ENCODE measurements at places on chromosomes 6 and 20.

DNA sequence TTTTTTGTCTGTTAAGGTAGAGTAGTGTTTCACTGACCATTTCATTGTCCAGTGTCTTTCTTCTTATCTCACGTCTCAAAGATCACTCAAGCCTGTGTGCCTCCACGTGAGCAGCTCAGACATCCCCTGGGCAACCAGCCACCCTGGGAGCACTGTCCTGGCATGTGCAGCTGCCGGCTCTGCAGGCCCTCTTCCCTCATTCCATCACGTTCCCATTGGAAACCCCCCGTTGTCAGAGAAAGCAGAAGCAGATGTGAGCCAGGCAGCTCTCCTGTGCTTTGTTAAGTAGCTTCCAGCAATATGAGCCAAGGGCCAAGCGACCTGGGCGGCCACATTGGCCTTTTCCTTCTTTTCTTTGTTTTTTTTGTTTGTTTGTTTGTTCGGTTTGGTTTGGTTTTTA lies 233.2 kb upstream of the SYNDIG1 start:
- DNase-seq = no peak

DNA sequence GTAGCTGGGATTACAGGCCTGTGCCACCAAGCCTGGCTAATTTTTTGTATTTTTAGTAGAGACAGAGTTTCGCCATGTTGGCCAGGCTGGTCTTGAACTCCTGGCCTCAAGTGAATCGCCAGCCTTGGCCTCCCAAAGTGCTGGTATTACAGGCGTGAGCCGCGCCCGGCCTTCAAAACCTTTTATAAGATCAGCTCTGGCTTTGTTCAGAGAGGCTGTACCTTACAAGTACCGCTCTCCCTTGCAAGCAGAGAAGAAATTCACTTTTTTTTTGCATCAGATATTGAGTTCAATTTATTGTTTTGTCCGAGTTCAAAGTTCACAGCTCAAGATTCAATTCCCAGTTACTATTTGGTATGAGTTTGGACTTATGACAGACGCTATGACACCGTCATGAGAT lies 1.9 kb upstream of the DNAAF9 start:
- no peak for DNase-seq

DNA sequence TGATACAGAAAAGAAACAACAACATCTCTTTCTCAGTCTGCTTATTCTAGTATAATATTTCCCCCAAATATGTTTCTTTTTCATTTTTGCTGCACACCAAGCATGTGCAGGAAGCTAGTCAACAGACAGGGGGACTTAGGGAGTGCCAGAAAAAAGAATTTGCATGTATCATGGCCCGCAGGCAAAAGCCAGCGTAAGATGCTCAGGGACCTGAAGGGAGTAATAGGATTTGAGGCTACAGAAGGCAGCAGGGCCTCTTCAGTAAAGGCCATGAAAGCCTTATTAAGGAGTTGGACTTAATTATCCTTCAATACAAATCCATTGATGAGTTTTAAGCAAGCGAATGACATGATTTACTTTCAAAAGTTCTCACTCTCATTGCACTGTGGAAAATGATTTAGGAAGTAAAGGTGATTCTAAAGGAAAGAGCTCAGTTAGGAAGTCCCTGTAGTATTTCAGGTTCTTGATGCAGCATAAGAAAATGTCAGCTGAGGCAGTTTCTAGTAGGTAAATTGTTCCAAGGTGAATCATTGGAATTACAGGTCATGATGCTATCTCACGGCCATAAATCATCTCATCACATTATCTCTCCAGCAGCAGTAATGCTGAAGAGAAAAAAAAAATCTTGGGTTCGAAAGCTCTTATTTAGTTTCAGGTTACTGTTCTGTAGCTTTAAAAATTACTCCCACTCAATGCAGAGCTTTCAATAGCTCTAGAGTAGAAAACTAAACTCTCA lies 94.8 kb downstream of the PTCHD4 start:
- no peak for DNase-seq

DNA sequence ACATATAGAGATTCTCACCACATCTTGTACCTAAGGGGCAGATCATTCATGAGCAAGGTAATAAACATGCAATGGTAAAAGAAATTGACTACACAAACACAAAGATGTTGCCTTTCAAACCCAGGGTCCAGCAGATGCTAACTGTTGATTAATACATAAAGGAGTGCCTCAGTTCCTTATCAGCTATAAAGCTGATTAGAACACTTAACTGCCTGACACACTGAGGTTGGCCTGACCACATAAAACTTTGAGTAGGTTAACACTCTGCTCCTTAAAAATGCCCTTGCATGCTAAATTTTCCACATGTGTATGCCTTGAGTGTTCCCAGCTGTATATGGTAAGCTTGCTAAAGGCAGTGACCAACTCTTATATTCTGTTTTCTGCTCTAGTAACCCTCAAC lies 14.9 kb downstream of the CRISP2 start:
- no peak for DNase-seq

DNA sequence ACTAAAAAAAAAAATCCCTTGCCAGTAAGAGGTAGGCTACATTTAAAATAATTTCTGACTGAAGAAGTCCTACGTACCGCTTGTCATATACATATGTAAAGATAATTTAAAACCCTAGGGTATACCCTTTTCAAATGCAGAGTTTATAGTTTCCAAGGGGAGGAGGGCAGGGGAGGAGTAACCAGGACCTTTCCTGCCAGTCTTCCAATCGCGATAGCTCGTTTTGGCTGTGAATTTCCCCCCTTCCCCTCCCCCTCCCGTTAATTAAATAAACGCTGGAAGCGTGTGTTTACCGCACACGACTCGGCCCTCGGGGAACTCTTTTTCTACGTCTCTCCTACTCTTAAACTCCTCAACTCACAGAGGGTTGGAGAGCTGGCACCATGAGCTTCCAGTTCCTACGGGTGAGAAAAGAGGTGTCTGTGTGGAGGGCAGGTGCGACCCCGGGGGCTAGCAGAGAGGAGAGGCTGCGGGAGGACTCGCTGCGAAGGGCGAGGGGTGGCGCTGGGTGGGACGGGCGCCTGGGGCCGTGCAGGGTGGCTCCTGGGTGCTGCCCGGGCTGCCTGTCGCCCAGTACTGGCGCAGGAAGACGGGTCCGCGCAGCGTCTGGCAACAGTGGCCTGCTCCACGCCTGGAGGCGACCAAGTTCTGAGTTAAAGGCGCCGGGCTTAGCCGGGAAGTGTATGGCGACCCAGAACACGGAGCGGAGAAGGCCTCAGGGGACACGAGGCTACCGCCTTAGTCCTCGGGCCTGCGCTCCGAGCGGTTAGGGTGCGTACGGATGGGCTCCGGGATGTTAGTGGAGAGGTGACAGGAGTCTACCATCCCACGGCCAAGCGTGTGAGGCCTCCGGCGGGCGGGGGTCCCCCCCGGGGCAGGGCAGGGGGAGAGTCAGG lies 4.1 kb upstream of the TFAP2C start:
- no peak for DNase-seq

- no peak for DNase-seq
These were observed 31.8 kb downstream of the MYB start for GRCh38 chr6:135212935-135213334.

- DNase-seq = peak; percentile 63
These were observed 15.7 kb downstream of the ADISSP start for GRCh38 chr20:3751675-3752385.

DNA sequence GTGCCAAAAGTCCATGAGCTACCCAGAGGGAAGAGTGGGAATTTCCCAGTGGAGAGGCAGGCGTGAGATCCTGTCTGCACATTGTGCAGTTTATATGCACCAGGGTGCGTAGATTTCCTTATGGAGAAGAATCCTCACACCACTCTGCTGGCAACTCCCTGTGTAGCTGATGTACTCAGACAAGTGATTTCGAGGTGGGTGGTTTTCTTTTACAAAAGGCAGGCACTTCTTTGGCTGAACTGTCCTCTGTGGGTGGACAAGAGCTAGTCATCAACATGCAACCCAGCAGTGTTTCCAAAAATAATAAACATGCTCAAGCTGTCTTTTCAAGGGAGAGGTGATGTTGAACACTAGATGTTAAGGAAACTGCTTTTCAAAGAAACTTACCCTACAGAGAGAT lies 121.7 kb upstream of the NXT1 start:
- DNase-seq = no peak

DNA sequence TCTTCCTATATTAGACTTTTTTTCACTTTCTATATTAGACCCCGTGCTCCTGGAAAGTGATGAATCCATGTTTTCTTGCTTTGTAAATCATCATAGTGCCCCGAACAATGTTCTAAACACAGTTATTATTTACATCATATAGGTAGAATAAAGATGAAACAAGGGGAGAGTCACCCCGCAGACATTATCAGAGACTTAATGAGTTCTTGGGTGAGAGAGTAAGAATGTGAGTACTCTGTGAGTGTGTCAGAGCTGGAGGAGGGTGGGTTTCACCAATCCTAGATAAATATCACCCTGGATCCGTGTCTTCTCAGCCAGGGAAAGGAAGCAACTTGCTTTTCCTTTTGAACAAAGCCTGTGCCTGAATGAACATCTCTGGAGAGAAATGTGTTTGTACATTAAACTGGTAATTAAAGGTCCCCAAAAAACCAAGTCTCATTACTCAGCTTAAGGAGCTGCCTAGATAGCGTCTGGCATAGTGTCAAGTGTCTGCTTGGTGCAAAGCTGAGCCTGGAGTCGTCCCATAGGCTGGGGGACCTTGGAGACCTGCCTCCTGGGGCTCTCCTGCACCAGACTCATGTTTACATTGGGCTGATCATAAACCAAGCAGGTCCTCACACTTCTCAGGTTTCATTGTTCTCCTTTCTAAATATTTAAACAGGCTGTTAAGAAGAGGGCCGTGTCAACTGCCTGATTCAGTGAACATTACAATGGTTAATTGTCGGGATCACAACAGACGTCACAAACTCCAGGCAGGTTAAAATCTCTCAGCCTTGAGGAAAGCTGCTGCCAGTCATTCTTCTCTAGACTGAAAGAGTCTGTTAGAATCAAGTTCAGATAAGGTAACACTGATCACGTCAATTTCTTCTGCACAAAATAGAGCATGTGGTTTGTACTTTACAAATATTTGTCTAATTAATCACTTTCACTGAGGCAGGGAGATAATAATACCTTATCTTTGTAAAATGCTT lies 179.7 kb upstream of the MYLIP start:
- DNase-seq = no peak

GRCh38 chr6:121413879-121414278 lies 21.6 kb upstream of the GJA1 start:
- DNase-seq = no peak

GRCh38 chr6:6001443-6001842 lies 5.3 kb downstream of the NRN1 start:
- no peak for DNase-seq

DNA sequence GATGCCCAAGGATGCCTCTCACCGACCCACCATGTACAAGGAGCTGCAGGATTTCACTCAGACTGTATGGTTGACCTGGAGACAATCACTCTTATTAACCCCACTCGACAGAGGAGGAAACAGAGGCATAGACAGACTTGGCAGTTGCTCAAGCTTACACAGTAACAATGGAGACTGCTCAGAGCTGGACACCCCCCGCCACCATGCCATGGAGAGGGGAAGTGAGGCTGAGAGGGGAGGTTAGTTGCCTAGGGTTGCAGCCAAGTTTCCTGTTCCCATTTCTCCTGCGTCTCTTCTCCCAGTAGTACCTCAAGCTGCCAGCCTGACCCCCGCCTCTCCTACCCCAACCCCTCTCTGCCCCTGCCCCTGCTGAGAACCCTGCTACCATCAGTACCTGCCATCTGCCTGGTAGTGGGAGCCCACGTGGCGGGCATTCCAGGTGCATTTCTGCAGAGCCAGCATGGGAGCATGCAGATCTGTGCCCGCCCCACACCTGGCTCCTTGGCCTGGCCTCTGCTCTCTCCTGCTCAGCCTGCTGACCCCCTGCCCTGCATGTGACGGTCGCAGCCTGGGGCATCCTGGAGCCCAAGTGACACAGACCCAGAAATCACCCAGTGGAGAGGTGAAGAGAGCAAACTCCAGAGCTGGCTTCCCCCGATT lies 157.7 kb downstream of the PREX1 start:
- DNase-seq = no peak

DNA sequence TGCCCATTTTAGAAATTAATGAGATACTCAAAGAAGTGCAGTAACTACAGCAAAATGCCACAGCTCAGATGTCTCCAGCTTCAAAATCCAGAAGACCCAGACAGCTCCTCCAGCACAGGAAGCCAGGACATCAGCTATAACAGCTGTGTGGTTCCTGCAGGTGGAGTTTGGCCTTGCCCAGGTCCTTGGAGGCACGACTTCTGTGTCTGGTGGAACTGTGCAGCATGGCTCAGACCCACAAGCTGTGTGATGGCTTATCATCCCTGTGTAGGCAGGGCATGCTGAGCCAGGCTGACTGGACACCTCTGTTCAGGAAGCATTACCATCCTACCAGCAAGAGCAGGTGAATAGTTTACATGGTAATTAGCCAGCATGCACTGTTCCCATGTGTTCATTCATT lies 26.5 kb upstream of the CD93 start:
- no peak for DNase-seq

- no peak for DNase-seq
These were observed 40.3 kb downstream of the MTHFD1L start for GRCh38 chr6:150905769-150906168.

- no peak for DNase-seq
These were observed 654.5 kb upstream of the PTCHD4 start for GRCh38 chr6:48765352-48765961.

GRCh38 chr6:139129284-139129683 lies 5.6 kb upstream of the HECA start:
- no peak for DNase-seq

DNA sequence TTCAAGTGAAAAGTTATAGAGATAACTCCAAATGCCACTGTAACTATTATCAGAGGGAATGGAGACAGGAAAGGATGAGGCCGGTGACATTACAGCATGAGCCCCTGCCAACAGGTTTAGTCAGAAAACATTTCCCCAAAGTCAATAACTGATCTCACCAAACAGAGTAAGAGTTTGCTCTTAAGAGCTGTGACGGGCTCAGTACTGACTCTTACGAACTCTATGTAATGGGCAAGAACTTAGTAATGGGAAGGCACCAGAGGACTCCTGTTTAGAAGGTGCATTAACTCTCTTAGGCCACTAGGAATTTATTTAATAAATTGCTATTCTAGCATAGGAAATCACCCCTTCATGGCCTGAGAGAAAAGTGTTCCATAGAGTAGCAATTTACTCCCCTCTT lies 76.8 kb downstream of the SAMD5 start:
- DNase-seq = no peak

DNA sequence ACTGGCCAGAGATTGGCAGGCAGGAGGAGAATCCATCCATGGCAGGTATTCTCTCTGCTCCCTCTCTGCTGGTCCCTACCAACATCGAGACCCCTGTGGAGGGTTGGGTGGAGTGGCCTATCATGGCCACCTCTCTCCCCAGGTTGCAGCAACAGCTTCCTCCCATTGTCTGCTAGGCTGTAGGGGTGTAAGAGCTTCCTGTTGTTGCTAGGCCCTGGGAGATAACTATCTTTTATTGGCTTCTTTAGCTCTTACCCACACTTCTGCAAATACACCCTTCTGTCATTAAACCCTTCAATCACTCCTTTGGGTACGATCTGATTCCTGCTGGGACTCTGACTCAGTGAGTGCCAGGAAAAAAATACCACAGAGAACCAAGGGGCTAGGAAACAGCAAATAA lies 66.6 kb upstream of the FAM184A start:
- DNase-seq = no peak

DNA sequence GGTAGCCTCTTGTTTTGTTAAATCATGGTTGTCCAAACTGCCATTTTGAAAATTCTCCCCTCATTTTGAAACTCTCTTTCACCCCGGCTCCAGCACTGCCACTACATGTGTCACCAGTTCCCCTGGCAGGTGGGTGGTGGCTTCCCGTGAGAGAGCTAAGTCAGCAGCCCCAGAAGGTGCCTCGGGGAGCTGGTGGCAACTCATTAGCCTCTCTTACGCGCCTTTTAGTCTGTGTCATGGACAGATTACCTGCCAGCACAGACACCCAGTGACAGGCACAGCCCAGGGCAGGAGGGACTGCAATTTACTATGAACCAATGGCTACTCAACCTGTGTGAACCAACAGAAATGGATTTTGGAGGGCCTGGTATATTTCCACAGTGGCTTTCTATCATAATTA lies 147.1 kb upstream of the SASH1 start:
- DNase-seq = no peak
